ENCODE measurements at places on chromosomes 16 and 17.

GRCh38 chr17:75144816-75145512, 9.3 kb downstream of the JPT1 start:
- peak; percentile 39 for DNase-seq

DNA sequence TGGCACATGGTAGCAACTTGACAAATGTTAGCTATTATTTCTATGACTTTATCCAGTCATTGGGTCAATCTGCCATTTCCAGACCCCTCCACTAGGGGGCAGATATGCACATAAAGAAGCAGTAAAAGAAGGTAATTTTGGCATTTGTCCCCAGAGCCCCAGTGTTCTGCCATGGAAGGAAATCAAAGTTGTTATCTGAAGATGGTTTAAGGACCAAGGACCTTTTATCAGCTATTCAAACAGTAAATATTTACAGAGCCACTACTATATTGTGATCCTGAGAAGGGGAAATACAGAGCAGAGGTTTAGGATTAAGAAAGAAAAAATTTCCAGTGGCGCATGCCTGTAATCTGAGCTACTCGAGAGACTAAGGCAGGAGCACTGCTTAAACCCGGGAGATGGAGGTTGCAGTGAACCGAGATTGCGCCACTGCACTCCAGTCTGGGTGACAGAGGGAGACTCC, 20.0 kb downstream of the TRAF4 start:
- peak; percentile 82 for DNase-seq

GRCh38 chr17:71287071-71287823, 833.6 kb upstream of the SOX9 start:
- DNase-seq = no peak

GRCh38 chr17:78010759-78011158, 52.3 kb downstream of the TNRC6C start:
- peak; percentile 64 for DNase-seq

DNA sequence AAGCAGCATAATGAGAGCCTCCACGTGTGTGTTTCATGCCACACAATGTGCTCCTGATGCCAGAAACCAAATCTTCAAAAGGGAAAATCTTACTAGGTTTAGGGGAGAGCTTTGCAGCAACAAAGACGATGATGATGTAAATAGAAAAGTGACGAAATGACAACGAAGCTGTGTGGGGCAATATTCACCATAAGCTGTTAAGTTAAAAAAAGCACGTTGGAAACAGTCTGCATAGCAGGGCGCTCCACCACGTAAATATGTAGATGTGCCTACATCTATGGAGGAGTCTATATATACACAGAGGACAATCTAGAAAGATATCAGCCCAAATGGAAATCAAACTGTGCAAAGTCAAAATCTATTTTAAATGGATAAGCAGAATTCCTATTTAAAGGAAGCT, 61.0 kb downstream of the RPH3AL start:
- no peak for DNase-seq

DNA sequence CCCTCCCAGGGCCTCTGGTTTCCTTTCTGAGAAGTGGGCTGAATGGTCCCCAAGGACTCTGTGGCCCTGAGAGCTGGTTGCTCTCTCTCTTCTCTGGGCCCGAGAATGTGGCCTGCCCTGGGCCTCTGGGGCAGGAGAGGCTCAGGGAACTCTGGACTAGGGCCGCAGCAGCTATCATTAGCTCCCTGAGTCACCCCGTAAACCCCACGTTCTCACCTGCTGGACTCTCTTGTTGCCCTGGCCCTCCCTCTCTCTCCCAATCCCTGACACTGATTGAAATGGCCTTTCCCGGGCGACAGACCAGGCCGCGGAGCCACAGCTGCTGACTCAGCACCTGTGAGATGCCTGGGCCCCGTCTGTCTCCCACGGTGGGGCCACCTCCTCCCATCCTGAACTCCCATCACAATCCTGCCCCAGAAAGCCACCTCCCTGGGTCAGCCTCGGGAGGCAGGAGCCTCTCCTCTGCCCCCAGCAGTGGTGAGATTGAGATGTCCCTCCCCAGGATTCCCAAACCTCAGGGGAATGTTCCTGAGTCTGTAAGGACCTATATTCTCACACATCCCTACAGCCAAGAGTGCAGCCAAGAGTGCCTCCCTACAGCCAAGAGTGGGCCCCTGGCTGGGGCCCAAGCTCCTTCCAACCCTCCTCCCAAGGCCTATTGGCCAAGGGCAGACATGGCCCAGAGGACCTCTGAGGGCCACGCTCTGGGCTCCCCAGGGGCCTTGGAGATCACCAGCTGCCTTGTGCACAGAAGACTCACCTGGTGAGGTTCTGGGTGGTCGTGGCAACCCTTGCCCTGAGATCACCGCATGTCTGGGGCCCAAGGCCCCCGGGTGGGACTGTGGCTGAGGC, 470 bp downstream of the TRPV3 start:
- no peak for DNase-seq

DNA sequence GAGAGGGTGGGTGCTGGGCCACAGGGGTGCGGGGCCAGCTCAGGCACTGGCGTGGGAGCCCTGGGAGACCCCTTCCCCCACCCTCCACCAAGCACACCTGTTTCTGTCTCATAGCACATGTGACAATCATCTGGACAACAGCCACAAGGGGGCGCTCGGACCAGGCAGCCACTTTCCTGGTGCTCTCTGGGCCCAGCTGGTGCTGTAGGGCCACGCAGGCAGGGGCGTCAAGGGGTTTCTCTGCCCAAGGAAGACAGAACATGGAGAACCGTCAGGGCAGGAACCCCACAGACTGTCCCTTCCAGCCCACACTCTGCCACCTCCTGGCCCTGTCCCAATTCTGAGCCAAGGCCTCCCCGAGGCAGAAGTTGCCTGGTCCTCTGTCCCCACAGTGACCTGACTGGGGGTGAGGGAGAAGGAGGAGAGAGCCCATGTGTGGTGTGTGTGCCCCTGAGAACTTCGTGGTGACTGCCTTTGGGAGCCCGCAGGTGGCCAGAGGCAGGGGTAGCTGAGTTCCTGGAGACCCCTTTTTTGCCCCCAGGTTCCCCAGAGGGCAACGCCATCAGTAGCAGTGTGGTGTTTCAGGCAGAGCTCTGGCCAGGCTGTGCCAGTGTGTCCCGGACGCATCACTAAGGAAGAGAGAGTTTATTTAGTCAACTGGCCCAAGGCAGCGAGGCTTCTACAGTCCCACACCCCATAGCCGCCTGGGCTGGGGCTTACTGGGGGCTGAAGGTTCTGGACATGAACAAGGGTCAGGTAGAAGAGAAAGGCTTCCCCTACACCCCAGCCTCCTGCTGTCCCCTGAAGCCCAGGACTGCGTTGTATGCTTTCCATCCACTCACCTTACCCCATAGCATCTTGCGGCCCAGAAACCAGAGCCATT, 3.1 kb upstream of the SETD6 start:
- DNase-seq = peak; percentile 72

DNA sequence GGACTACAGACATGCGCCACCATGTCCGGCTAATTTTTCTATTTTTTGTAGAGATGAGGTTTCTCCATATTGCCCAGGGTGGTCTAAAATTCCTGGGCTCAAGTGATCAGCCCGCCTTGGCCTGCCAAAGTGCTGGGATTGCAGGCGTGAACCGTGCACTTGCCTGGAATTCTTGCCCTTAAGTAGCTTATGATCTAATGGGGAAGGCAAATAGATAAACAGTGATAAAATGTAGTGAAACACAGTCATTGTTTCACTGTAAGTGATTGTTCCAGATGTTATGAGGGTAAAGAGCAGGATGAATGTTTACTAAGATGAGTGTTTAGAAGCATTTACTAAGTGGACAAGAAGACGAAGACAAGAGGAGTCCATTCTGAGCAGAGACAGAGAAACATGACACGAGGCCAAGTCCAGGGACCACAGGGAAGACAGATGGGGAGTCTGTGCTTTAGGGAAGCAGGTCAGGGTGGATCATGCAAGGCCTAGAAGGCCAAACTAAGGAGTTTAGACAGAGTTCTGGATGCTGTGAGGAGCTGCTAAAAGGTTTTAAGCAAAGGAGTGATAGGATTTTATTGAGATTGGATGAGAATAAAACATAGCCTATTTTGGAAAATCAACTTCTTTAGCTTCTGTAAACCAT, 36.9 kb downstream of the YPEL2 start:
- no peak for DNase-seq

Measured in Kasumi-1 (cell line).